ENCODE measurements at places on chromosomes 13 and 19.

DNA sequence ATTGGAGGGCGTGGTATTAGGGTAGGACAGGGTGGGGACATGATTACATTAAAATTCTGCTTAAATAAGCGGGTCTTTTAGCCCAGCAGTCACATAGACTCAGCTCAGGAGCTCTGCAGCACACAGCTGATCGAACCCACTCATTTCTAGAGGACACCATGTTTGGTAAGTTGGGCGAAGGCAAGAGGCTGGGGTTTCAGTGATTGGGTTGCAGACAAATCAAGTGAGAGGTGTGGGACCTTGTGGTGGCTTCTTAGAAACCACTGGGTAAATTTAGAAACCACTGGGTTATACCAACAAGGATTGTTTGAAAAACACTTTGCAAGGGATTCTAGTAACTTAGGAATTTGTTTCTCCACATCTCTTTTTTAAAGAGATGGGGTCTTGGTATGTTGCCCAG is at the start of gene LEUTX:
Gene LEUTX, plus strand, starts transcription at position 92 of the 400 bp plus-strand sequence. Its CDS starts 67 bp downstream, at position 159.
- no peak for DNase-seq

DNA sequence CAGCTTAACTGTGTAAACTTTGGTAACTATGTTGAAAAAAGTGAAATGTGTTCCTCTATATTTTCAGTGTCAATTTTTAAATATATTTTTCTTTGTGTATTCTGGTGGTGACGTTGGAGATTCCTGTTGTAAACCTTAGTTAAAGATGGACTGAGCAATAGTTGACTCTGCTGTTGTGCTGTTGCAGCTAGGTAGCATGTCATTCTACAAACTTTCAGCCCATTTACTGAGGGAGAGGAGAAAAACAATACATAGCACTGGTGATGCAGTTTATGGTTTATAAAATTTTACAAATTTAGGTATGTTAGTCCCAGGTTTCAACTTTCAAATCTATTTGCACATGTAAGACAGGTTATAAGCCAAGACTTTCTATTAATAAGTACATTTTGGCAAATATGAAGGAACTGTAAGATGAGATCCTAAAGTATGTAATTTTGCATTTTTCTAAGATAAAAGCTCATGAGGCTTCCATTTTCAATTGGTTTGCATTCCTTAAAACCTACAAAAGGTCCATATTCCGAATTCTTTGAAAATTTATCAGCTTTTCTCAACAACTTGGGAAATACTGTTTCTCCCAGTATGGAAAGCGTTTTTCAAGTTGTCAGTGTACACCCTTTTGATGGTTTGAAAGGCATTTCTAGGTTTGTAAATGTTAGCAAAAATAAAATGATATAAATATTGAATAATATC is 1.5 kb downstream of the NDFIP2 start:
- DNase-seq = no peak

- no peak for DNase-seq
These were observed 204.9 kb downstream of the ZIC5 start for GRCh38 chr13:99766641-99767045.

DNA sequence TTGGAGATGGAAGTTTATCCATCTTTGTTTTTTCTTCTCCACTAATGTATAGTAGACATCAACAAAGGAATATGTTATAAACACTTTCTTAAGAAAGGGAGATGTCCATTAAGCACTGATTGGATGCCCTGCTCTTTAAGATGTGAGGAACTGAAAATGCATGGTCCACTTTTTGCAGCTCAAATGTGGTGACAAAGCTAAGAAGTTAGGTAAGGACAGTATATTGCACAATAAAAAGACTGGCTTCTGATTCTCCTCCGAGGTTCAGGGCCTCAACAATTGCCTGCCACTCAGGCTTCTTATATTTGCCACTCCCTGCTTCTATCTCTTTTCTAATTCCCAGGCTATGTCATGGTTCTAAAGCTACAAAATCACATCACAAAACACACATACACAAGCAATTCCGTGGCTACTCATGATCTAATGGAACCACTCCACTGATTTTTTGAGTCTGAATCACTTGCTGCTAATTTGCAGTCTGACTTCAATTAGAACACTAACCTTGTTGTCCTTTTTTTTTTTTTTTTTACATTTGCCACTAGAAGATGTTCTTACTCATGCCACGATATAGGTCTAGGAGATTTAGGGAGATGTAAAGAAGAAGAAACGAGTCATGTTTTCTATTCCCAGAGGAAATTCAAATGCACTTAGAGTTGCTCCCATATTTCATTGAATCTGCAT is 29.6 kb upstream of the TNFSF11 start:
- no peak for DNase-seq

GRCh38 chr13:74870865-74871264 is 611.1 kb downstream of the TBC1D4 start:
- DNase-seq = no peak

DNA sequence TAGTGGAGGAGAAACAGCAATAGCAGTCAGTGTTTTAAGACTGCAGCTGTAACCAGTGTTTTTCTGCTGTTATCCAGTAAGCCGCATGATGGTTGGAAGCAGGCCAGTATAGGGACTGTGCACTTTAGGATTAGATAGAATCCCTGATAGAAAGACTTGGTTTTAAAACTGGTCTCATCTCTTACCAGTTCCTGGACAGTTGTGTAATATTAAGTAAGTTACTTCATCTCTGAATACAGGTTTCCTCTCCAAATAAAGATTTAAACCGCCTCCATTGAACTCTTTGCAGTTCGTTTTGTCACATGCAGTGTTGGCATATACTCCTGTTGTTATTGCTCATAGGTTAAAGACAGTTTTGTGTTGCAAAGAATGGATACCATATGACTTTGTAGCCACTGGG is 25.6 kb downstream of the URI1 start:
- DNase-seq = no peak

- no peak for DNase-seq
These were observed 387.8 kb upstream of the GPC6 start for GRCh38 chr13:92838786-92839185.

All from stimulated activated CD4-positive, alpha-beta T cell treated with anti-CD3 and anti-CD28 coated beads, Interleukin-1b, Interleukin-23, amount 100 ng/mL, for 1 hour (primary cell).